Naive thymus-derived CD8-positive, alpha-beta T cell (primary cell): ENCODE measurements at places on chromosomes 2 and 18. TPM values are rescaled to one million over a fixed set of nuclear protein-coding genes. Genes with fewer than 3 reads are reported as not detected.

G6PC2 gene
- polyA plus RNA-seq: not detected

BOLL gene
- not detected for polyA plus RNA-seq

GCG gene
- polyA plus RNA-seq: not detected

DNA sequence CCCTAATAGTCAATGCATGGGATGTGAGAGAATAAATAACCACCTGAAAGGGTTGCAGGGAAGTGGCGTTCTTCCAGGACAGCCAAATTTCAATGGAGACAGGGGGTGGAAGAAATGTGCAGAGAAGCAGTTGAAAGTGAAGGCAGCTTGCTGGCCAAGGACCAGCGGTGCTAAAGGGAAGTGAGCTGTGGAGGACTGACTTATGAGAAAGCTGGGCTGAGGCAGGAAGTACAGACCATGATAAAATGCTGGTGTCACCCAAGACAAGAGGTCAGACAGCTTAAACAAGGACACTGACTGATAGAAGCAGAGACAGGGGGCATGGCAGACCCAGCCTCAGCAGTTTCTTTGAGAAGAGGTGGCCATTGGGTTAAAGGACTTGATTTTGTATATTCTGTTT, 106.7 kb downstream of the DTNB start:
- H3K27ac ChIP-seq: no peak overlapping the region
- peaks cover 4% of the 10 kb centered on the region for H3K4me1 ChIP-seq
- H3K36me3 ChIP-seq: peaks cover 16% of the 10 kb centered on the region
- no peaks in the 10 kb centered on the region for H3K27me3 ChIP-seq
- peak overlapping the region; percentile 20 for H3K4me3 ChIP-seq

DNA sequence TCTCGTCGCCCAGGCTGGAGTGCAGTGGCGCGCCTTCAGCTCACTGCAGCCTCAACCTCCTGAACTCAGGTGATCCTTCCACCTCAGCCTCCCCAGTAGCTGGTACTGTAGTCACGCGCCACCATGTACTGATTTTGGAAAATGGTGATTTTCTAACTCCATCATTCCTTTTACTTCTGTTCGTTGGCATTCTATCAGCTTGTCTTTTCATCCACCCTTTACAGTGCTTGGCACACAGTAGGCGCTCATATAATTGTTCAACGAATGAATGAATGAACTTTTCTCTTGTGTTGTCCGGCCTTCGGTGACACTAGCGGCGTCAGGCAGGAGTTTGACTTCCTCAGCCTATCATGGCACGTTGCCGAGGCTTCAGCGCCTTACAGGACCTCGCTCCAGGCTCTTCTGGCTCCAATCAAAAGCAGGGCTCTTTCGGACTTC, 373 bp upstream of the MTHFD2 start:
- H3K27ac ChIP-seq: peak overlapping the region; percentile 97
- H3K4me3 ChIP-seq: peak overlapping the region; percentile 96
- H3K36me3 ChIP-seq: no peaks in the 10 kb centered on the region
- no peak for DNase-seq

ST8SIA5 gene
- not detected for polyA plus RNA-seq

DNA sequence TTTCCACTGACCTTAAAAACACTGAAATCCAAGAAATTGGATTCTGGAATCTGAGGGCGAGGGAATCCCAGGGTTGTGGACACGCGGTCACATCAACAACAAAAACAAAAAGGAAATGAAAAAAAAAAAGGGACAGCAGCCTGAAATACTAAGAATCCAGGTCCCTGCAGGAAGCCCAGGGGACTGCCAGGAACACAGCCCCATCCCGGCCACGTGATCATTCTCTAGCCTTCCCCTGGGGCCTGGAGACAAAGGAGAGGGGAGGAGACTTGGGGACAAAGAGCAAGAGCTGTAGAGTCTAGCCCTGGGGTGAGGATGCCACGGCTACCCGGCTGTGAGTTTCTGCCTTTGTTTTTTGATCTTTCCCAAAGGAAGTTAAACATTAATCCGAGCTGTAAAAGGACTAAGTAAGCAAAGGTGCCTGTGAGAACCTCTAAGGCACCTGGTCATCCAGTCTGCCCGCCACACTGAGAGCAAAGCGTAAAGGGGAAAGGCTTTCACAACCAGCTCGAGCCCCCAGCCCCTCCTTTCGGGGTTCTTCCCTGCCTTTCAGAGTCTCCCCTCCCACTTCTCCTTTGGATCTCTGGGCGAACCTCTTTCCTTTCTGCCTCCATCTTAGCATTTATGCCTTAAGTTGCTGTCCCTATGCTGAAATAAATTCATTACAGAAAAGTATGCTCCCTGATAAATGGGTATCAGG, 57.9 kb upstream of the MSH2 start:
- DNase-seq: no peak
- no peak overlapping the region for H3K4me3 ChIP-seq
- H3K27me3 ChIP-seq: peaks cover 22% of the 10 kb centered on the region
- no peaks in the 10 kb centered on the region for H3K36me3 ChIP-seq

DNA sequence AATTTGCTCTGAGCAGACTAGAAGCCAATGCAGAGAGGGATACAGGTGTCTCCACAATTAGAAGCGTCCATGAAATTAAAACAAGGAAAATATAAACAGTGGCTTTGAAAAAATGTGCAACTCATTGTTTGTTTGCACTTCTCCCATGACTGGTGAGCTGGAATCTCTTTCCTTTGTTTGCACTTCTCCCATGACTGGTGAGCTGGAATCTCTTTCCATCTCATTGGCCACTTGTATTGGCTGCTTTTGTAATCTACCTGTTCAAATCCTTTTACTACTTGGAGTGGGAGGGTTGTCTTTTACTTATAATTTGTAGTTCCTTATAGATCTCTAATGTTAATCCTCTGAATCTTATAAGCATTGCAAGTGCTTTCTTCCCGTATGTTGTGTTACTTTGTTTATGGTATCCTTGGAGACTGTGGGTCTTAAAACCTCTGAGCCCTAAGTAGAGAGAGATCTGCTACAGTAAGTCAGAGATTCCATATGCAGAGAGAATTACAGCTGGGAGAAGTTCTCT, 94.1 kb downstream of the RTN4 start:
- no peak overlapping the region for H3K27ac ChIP-seq
- no peaks in the 10 kb centered on the region for H3K36me3 ChIP-seq
- no peak overlapping the region for H3K4me3 ChIP-seq
- H3K27me3 ChIP-seq: no peaks in the 10 kb centered on the region

- no peaks in the 10 kb centered on the region for H3K36me3 ChIP-seq
- DNase-seq: no peak
- peaks cover 6% of the 10 kb centered on the region for H3K27me3 ChIP-seq
- no peak overlapping the region for H3K4me3 ChIP-seq
Measured at GRCh38 chr2:13121096-13121495, 404.4 kb downstream of the TRIB2 start.

DNA sequence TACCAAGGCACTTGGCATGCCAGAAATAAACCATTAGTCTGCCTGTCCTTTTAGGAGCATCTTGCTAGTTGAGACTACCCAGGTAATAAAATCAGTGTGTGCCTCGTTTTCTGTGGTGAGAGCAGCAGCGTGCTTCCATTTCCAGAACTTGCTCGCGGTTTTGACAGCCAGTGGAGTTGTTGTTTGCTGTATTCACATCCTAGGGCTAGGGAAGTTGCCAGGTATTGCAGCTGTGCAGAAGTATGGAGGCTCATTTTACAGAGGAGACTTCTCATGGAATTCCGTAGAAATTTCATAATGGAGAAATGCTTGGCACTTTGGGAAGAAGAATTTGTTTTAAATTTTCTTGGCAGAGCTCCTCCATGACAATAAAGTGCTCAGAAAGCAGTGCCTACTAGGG, 1355.1 kb upstream of the ZEB2 start:
- peaks cover 2% of the 10 kb centered on the region for H3K27me3 ChIP-seq
- no peak for DNase-seq
- H3K36me3 ChIP-seq: no peaks in the 10 kb centered on the region
- no peak overlapping the region for H3K4me3 ChIP-seq
- H3K4me1 ChIP-seq: no peaks in the 10 kb centered on the region
